ENCODE measurements at places on chromosomes 12 and 14.

GRCh38 chr14:91163316-91163715 is 49.4 kb downstream of the DGLUCY start:
- no peak for DNase-seq

DNA sequence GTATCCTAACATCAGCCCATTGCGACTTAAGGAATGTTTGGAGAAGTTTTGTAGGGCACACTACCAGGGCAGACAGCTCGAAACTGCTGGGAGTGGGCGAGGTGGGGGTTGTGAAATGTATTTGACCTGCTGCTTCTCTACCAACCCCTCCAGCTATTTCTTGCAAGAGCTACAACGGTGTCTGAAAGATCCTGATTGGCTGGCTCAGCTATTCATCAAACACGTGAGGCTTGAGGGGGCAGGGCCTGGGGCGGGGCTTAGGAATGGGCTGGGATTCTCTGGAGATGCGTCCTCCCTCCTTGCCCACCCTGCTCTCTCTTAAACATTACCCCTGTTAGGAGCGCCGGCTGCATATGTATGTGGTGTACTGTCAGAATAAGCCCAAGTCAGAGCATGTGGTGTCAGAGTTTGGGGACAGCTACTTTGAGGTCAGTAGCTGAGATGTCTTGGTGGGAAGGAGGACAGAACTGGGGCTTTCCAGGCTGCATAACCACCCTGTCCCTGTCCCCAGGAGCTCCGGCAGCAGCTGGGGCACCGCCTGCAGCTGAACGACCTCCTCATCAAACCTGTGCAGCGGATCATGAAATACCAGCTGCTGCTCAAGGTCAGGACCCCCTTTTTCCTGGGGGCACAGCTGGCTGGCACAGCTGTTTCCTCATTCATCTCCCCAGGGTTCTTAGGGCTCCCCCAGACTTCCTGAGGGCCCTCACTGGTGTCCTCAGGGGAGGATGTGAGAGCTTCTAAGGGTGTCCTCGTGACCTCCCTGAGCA is 3.1 kb downstream of the ARHGEF25 start:
- DNase-seq: peak; percentile 42

- no peak for DNase-seq
Observed at GRCh38 chr14:22606380-22606779, 8.3 kb downstream of the ABHD4 start.

DNA sequence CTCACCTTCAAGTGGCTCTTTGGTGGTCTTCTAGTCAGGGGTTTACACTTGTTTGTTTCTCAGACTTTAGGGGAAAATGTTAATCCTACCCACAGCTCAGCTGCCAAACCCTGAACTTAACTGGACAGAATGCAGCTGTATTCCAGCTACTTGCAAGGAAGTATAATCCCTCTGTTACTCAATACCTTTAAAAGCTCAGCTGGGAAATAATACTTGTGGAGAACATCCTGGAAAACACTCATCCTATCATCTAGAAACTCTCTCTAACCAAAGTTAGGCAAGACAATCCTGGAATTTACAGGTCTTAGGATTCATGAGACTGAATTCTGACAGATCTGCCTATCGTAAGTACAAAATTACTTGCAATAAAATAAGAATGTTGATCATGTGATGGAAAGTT is 404.1 kb downstream of the ADAMTS20 start:
- DNase-seq: no peak
